ENCODE measurements at places on chromosomes 16 and 17.

DNA sequence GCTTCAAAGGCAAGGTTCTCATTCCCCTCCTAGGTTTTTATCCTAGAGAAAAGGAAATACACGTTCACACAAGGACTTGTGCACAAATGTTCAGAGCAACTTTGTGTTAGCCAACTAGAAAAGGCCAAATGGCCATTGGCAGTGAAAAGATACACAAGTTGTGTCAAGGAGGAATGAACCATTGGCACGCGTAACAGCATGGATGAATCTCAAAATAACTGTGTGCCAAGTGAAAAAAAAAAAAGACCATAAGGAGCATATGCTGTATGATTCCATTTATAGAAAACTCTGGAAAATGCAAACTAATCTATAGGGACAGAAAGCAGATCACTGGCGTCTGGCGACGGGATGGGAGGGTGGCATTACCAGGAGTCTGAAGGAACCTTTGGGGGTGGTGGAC, 333.8 kb downstream of the SNX29 start:
- DNase-seq = no peak

- DNase-seq = no peak
Observed at GRCh38 chr17:28381141-28381825, 9.8 kb downstream of the SARM1 start.

GRCh38 chr17:37740915-37741314, 3.9 kb downstream of the HNF1B start:
- no peak for DNase-seq

DNA sequence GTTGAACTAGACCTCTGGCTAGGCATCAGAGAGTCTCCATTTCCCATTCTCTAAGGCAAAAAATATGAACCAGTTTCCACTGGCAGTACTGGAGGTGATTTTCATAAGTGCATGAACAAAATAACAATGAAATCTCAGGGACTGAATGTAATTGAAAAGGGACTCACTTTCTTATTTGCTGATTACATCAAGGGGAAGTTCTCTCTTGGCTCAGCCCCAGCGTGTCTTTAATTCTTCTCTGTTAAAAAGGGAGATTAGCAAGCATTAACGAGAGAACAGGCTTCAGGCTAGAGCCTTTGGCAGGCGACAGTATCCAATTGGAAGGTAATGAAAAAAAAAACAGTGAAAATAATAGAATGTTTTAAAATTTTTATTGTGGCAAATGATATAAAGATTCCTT, 34.0 kb upstream of the ADAMTS18 start:
- DNase-seq = no peak
